ENCODE measurements at places on chromosomes 5 and 9.

- DNase-seq = no peak
These were observed 14.4 kb downstream of the NACC2 start for GRCh38 chr9:136080716-136081112.

DNA sequence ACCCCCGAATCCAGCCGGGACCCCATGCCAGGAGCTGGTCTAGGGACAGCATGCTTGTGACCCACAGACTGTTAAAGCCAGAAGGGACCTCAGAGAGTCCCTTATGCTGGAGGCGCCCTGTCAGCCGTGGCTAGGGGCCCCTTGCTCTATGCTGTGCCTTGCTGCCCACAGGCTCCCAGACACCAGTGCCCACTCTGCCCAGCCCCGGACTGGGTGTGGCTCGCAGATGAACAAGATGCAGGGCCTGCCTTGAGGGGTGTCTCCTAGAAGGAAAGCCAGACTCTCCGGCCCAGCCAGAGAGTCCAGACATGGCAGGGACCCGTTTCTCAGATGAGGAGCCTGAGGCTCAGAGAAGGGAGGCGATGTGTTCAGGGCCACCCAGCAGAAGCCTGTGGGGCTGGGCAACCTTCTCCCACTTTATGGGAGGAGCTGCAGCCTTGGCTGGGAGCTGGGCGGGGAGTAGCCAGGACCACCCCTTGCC is 85.7 kb downstream of the LMX1B start:
- DNase-seq = no peak

DNA sequence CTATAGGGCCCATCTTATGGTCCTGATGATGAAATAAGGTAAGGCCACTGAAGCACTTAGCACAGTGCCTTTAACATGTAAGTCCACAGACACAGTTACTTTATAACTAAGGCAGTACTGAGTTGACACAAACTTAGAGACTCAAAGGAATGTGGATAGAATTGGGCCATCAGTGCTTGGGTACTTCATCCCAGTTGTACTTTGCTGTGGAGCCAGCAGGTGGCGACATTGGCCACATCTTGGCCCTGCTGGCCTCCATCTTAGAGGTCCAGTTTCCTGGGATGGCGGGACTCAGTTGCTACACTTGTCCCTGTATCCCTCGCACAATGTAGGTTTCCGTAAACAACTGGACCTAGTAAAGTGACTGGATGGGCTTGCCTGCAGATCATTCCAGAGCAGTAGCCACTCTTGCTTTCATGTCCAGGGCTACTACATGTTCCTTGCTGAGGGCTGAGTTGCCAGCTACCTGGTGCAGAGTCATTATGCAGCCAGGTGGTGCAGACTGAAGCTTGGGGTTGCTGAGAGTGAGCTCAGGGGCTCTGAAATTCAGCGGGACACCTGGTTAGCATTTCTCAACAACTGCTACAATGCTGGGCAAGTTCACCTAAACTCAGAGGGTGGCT is 10.6 kb downstream of the MTAP start:
- DNase-seq = no peak

DNA sequence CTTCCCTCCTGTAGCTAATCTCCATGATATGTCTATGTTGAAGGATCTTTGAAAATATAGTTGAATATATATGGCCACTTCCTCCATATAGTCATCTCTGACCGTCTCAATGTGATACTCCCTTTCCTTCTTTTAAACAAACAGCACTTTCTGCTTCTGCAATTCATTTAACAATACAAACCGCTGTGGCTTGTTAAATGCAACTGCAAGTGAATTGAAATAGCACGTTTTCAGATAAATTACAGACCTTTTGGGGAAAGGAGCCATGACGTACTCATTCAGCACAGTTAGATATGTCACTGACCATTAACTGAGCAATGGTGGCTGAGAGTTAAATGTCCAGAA is 82.5 kb downstream of the FBXO38 start:
- DNase-seq = no peak

GRCh38 chr5:133506181-133506580 is 106.2 kb downstream of the FSTL4 start:
- no peak for DNase-seq

DNA sequence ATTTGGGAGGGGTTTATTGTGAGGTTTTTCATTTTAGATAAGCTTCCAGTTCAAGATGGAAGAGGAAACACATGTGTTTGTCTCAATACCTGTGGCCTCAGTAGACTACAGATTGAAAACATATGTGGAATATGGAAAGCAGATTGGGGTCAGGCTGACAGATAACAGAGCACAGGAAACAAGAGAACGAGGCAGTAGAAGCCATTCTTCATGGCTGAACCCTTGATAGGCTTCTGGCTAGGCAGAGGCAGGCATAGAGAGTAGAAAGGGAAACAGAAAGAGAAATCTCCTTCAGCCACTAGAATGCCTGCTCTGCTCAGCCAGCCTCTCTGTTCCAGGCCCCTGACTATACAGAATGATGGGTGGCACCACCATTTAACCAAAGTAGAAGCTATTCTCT is 152.5 kb downstream of the MUSK start:
- no peak for DNase-seq

DNA sequence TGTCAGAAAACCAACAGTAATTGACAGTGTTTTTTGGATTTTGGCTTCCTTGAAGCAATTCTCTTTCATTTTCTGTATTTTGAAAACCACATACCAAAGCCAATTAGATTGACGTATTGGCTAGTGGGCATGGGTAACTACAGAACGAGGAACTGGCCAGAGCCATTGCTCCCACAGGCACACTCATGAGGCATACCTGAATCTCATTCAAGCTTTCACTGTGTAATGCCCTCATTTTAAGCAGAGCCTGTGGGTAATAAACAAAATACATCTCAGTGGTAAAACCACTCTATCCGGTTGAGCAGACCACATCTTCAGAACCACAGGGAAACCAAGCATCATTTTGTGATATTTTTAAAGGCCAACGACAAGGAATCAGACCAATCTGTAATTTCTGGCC is 394.1 kb downstream of the ZNF608 start:
- no peak for DNase-seq

DNA sequence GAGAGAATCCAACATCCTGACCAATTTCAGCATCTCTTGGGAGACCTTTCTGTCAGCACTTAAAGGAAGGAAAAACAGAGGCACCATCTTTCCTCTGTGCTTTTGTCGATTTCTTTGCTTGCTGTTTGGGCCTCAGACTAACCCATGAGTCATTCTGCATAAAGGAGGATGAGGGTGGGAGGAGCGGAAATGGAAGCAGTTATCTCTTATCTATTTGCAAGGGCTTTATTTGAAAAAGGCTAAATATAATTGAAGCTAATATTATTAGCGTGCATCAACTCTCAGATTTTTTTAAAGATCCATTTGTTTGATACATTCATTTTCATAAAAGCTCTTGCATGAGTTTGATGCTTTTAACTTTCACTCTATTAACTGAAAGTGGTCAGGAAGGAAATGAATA is 72.9 kb downstream of the ZNF622 start:
- no peak for DNase-seq

DNA sequence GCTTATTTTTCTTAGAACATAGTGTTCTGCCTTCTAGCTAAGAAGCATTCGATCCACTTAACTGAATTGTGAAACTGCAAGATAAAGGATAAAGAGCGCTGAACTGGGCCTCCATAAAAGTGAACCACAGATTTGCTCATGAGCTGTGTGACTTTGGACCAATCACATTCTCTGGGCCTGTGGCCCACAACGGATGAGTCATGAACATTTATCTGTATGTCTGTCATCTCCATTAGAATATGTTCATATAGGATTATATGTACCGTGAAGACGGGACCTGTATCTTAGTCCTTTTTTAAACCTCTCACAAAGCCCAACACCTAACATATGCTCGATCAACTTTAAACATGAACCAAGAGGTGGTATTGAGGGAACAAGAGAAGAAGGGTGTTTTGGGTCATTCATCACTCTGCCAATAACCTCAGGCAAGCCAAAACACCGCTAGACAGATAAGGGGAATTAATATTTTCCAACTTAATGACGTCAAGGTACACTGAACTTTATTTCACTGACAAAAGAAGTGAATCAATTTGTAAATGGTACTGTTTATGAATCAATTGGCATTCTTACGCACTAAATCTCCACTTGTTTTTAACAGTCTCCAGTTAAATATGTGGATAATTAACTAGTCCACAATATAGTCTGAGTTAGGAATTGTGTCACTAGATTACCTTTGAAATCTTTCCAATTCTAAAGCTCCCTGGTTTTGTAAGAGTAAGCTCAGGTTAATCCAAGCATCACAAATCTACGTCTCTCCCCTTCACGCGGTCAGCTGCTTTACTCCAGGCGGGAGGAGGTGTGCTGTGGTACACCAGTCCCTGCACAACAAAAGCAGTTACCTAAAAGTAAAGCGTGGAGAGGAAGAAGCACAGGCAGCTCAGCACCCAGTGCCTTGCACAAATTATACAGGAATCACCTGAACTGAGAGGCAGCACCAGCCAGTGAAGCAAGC is 1.6 kb downstream of the TMEM245 start:
- no peak for DNase-seq

GRCh38 chr9:35277628-35278359 is 116.0 kb downstream of the UNC13B start:
- DNase-seq = no peak

GRCh38 chr5:42950116-42950455 is 90.0 kb downstream of the ANXA2R start:
- no peak for DNase-seq

- DNase-seq = no peak
These were observed 1151.6 kb upstream of the CDH9 start for GRCh38 chr5:28190011-28190410.

- DNase-seq = no peak
These were observed 6.1 kb downstream of the CCNI2 start for GRCh38 chr5:132753135-132753987.

All from NCI-H2081 treated with DMSO at 0.1 percent for 48 hours (cell line).